Breast epithelium (tissue), 4 donors: ENCODE measurements at places on chromosomes 2 and 18. TPM values are rescaled to one million over a fixed set of nuclear protein-coding genes. Genes with fewer than 3 reads are reported as not detected.
A peak's percentile ranks its signal among the peaks of the same experiment; 100 is the strongest.

The CHRND gene
- total RNA-seq = not detected

The FKBP1B gene
- 11.0 TPM for total RNA-seq

The EPG5 gene
- 38.7 TPM for total RNA-seq

The REEP1 gene
- 3.8 TPM for total RNA-seq

The TOGARAM2 gene
- total RNA-seq = 0.15 TPM

DNA sequence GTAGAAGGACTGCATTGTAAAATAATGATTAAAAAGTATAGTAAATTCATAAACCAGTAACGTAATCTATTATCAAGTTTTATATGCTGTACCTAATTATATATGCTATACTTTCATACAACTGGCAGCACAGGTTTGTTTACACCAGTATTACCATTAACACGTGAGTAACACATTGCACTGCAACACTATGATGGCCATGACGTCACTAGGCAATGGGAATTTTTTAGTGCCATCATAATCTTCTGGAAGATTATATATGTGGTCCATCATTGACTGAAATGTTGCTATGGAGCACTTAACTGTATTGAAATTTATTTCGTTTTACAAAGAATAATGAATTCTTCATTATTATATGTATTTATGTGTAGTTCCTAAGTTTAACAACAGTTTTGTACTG, 45.9 kb downstream of the FAM171B start:
- no peak for DNase-seq

- no peak for DNase-seq
Measured at GRCh38 chr2:136651456-136652010, 113.8 kb upstream of the THSD7B start.

DNA sequence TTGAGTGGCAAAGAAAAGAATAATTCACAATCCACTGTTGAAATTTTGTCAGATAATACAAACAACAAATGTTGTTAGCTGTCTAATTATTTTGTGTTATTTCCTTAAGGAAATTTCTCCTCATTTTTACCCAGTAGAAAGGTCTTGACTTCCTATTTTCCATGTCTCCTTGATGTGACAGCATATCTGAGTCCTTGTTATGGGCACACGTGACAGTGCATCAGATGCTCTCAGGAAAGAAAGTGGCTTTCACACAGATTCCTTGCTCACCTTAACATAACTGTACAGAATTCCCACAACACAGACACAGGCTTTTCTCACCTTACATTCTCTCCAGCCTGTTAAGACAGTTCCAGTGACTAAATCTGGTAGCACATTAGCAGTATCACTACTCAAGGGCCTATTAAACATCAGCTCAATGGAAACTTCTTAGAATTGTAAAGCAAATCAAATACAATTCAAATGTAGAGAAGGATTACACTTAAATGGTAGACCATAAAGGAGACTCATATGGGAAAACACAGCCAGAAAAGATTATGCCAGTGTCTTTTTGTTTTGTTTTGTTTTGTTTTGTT, 30.2 kb upstream of the GPR55 start:
- DNase-seq = no peak

DNA sequence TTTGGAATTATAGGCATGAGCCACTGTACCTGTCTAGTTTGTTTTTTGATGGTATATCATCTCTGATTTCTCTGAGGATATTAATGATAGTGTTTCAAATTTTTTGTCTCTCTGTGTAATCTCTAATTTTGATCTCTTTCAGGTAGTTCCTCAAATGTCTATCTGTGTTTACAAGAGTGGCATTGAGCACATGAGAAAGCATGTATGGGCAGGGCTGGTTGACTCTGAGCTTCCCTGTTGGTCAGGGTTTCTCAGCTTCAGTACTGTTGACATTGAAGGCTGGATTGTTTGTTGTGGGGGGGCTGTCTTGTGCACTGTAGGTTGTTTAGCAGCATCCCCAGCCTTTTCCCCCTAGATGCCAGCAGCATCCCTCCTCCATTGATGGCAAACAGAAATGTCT, 79.9 kb downstream of the TMEM247 start:
- no peak for DNase-seq

DNA sequence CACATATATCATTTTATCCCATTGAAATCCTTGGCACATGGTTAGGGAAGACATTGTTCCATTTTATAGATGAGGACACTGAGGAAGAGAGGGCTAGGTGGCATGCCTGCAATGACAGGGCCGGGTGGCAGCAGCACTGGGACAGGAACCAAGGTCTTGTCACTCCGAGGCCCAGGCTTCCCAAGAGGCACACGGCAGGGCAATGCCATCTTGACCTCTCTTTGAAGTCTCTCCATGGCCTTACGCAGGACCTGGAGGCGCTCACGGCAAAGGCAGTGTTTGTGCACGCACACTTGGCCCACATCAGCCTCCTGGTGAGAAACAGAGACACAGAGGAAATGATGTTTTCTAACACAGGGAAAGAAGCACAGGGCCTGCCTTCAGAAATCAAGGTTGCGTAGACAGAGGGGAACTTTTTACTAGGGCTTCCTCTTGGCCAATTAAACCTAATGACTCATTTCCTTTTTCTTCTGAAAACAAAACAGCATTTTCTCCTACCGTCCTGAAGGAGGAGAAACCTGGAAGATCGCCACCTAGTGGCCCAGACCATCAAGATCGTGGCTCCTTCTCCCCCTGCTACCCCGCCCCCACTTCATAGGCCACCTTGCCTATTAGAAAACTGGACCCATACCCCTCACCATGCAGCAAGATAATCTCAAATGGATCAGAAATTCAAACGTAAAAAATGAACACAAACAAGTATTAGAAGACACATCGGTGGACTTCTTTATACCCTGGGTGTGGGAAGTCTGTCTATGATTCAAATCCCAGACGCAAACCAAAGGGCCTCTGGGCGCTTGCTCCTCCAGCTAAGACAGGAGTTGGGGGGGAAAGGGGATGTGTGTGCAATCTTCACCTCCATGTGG, 74.6 kb upstream of the SP3 start:
- DNase-seq = peak; percentile 77

DNA sequence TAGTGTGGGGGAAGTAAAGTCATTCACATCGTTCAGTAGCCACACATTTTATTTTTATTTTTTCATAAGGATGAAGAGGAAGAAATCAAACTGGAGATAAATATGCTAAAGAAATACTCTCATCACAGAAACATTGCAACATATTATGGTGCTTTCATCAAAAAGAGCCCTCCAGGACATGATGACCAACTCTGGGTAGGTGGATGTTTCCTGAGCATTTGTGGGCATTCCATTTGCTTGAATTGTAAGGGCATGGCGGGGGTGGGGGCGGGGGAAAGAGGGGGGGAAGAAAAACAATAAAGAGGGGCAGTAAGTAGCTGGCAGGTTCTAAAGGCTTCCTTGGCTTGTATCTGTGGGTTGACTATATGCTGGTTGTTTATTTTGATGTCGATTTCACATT, 126.4 kb downstream of the MAP4K4 start:
- DNase-seq = no peak

DNA sequence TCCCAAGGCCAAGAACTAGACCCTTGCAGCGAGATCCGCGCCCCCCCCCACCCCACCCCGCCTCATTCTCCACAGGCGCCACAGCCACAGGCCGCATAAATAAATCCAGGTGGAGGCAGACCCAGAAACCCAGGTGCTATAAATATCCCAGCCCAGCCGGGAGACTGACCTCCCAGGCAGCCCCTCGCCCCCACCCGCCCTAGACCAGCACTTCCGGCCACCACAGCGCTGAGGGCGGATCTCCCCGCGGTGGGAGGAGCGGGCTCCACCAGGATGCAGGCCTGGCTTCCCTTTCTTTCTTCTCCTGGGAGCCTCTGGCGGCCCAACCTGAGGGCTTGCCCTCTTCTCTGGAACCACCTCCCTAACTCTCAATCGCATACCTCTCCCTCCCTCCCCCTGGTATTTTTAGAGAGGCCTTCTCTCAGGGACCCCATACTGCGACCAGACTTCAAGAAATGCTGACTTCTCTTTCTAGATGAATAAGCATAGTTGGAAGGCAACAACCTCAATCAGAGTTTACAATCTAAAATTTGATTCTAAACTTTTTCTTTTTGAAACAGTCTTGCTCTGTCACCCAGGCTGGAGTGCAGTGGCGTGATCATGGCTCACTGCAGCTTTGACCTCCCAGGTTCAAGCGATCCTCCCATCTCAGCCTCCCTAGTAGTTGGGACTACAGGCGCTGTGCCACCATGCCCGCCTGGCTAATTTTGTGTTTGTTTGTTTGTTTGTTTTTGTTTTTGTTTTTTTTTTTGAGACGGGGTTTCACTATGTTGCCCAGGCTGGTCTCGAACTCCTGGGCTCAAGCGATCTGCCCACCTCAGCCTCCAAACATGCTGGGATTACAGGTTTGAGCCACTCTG, 55.0 kb downstream of the PKDCC start:
- DNase-seq = no peak

GRCh38 chr2:12347066-12347493, 369.7 kb upstream of the TRIB2 start:
- no peak for DNase-seq
